ENCODE measurements at places on chromosomes 2 and 18.

GRCh38 chr2:136137982-136138381, 20.0 kb upstream of the CXCR4 start:
- DNase-seq = peak; percentile 22

GRCh38 chr2:39215545-39215944, 28.2 kb downstream of the CDKL4 start:
- peak; percentile 6 for DNase-seq

DNA sequence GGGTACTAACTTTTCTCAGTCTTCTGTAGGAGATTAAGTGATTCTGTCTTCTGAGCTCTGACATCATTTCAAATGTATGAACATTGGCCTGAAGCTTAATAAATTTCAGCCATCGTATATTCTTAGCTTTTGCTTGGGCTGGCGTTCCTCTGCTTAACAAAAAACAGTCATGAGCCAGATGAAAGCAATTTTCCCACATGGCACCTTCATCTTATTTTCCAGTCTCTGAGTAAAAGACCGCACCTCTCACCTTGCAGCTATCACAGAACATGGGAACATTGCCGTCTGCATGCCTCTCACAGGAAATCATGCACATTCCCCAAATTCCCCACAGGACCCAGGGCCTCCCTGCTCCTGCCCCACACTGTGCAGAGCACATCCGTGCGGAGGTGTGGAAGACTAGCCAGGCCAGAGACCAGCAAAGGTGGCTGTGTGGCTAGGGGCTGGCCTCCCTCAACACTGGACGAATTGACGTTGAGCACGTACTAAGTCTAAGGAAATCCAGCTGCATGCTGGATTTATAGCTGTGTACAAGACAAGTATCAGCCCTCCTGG, 531.8 kb upstream of the ID2 start:
- DNase-seq = no peak

DNA sequence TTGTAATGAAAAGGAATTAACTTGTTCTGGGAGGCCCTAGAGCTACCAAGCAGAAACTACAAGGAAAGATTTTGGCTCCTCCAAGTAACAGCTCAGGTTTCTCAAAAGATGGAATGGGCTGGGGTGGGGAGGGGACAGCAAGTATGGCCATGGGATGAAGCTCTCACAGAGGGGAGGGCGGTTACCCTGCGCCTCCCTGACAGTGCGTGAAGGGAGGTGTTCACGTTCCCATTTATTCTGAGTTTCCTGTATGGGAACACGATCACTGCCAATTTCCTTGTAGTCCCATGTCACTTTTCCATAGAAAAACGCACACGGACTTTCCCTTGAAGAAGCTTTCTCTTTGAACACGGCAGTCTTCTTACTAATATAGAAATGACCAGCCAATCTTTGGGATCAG, 17.0 kb downstream of the CDC42EP3 start:
- no peak for DNase-seq

- no peak for DNase-seq
These were observed 791.3 kb upstream of the CHAC2 start for GRCh38 chr2:52976143-52976949.

DNA sequence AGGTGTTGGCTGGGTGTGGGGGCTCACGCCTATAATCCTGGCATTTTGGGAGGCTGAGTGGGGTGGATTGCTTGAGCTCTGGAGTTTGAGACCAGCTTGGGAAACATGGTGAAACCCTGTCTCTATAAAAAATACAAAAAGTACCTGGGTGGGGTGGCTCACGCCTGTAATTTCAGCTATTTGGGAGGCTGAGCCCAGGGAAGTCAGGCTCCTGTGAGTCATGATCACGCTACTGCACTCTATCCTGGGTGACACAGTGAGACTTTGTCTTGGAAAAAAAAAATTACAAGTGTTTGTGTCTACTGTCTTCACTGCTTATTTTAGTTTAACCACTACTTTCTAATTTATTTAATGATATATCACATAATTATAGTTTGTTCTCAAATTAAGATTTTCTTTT, 62.7 kb upstream of the DOCK10 start:
- DNase-seq = no peak

GRCh38 chr2:112583497-112584133, 794 bp upstream of the CHCHD5 start:
- peak; percentile 51 for DNase-seq

DNA sequence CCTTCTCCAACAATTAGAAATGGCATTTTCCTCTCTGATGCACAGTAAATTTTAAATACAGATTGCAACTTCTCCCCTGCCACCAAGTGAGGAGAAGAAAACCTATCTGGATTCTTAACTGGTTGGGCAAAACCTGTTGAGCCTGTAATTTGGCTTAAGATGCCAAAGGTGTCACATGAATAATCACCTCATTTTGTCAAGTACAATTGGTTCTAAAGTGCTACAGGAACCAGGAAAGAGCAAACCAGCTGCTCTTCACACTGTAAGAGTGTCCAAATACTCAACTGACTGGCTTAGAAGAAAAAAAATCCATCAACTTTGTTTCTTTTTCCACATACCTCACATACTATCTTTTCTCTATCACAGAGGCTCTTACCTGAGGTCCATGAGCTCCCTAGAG, 35.4 kb downstream of the NPC1 start:
- DNase-seq = no peak

DNA sequence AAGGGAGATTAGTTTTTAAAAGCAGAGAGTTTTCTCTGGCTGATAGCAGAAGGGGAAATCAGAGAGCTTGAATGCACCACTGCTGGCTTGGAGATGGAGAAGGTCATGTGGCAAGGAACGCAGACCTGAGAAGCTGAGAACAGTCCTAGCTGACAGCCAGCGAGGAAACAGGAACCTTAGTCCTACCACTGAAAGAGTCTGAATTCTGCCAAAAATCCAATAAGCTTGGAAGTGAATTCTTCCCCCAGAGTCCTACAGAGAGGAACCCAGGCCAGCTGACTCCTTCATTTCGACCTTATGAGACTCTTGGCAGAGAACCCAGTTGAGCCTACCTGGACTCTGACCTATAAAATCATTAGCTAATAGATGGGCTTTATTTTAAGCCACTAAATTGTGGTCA, 371.9 kb upstream of the TNP1 start:
- no peak for DNase-seq

DNA sequence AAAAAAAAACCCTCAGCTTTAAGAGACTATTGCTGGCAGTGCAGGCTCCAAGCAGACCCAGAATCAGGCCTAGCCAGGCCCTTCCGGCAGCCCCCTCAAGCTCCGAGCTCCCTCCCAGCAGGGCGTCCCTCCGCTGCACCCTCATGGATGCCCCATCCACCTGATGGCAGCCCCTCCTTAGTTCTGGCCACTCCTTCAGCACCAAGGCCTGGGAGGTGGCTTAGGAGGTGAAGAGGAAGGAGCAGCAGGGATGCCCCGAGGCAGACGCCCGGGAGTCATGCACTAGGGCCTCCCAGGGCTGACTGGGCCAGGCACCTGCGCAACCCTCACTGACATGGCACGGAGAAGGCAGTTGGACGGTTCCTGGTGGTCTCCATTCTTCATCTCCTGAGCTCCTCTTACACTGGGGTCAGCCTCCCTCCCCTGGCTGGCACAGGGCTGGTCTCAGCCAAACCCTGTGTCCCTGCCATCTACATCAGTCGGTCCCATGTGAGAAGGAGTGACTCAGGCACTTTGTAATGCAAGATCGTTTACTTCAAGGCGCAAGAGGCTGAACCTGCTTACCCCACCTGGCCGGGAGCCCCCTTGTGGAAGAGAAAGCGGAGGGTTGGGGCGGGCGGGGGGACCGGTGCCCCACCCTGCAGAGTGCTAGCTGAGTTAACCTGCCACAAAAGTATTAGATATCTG, 53.5 kb upstream of the ID2 start:
- no peak for DNase-seq

DNA sequence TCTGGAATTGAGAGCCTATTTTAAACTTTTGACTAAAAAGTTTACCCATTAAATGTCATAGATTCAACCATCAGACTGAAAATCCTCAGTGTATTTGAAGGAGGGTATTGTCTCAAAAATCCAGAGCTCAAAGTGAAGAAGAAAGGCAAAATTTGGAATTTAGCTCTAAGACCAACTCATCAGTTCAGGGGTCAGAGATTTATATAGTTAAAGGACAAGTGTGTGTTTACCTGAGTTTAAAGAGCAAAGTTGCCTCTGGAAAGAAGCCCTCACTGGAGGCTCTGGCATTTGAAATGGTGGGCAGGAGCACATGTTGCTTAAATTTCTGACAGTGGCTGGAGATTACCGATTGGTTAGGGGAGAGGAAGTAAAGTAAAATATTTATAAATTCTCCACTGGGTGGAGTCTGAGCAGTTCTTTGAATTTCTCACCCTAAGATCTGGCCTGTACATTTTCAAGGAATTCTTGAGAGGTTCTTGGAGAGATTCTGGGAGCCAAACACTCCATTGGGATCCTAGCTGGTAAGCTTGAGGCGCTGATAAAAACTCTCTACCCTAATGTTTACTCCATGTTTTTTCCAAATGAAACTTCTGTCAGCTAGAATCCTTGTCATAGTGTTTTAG, at the start of gene KYNU:
Gene KYNU (plus strand): TSS at position 449 of the 623 bp plus-strand sequence. CDS start 7,704 bp downstream, outside the sequence.
- DNase-seq = peak; percentile 23

DNA sequence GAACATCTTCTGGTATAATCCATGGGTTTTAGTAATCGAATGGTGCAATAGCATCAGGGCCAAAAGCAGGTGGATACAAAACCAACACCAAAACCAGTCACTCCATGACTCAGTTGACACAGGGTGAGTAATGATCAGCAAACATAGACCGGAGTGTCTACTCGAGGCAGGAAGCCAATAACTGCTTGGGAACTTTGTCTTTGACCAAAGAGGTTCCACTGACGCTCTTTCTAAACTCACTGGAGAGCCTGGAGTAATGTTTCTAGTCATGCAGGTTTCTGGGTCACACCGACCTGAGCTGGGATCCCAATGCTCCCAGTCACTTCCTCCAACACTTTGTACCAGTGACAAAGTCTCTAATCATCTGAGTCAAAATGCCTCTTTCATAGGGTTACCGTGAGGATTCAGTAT, 30.9 kb downstream of the MREG start:
- DNase-seq = no peak

- no peak for DNase-seq
These were observed 50.8 kb upstream of the FANCL start for GRCh38 chr2:58291726-58292438.

GRCh38 chr2:106038601-106039375, 155.3 kb downstream of the UXS1 start:
- DNase-seq = no peak

GRCh38 chr2:207167099-207167923, 1.6 kb upstream of the KLF7 start:
- DNase-seq = no peak

DNA sequence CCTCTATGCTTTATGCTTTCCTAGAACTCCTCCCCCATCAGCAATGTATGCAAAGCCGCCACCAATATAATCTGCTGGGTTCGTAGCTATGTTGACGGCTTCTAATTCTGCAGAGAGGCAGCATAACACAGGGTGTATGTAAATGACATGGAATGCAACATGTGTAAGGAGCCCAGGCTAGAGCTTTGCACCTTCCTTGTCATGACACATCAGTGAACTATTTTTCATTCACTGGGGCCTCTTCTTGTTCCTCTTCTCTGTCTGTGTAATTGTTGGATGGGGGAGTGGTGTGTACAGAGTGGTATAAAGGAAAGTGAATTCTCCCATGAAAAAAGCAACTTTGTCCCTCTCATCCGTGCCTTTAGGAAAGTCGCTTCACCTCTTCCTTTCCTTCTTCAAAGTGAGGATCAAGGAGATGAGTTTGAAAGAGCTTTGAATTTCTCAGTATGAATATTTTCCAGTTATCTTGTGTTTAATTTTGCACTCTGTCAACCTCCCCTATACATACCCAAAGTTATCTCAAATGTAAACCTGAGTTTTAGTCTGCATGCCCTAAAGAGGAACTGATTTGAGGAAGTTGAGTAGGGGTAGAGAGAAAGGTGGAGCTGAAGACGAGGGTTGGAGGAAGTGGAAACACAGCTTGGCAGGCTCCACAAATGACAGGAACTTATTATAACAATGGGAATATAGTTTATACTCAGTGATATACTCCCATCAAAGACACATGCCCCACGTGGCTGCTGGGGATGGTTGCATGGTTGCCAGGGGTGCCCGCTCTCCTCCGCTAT, 74.9 kb upstream of the ARL4C start:
- DNase-seq = no peak

- no peak for DNase-seq
These were observed 123.9 kb upstream of the FAM136A start for GRCh38 chr2:70425682-70426301.

- DNase-seq = no peak
These were observed 327.9 kb downstream of the LPIN1 start for GRCh38 chr2:12074126-12074844.

DNA sequence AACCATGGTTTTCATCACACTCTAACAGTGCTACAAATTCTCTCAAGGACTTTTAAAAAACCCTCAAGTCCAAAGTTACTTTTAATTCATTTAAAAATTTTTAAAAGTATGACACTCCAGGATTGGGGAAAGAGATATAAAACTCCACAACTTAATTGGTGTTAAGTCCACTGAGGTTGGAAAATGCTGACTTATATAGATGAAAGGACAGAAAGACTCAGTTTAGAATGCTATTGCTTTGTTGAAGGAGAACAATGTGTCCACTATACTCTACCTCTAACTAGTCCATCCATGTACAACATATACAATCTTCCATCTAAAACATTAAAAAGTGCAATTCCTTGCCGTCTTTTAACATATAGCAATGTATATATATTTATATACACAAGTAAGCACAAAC, 41.2 kb downstream of the CABYR start:
- DNase-seq = no peak

DNA sequence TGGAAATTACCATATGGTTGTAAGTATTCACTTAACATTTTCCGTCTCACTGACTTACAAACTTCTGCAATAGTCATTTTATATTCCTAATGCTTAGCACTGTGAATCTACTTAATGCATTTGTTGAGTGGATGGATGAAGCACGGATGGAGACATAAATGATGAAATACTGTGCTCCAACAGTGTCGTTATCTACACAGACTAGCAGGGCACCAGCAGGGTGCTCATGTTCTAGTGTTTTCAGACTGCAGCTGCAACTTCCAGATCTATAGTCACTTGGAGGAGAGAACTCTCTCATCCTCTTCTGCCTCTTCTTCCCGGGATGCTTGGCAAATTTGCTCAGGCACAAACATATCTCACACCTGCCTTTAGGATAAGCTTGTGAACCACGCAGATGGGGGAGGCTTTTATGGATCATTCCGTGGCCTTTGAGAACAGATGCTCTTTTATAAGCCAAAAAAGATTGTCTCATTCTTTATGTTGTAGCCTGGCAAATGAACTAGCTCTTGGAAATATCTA, 797.7 kb downstream of the MBD2 start:
- DNase-seq = no peak

GRCh38 chr2:105782123-105782522, 37.4 kb downstream of the NCK2 start:
- DNase-seq = peak; percentile 73

DNA sequence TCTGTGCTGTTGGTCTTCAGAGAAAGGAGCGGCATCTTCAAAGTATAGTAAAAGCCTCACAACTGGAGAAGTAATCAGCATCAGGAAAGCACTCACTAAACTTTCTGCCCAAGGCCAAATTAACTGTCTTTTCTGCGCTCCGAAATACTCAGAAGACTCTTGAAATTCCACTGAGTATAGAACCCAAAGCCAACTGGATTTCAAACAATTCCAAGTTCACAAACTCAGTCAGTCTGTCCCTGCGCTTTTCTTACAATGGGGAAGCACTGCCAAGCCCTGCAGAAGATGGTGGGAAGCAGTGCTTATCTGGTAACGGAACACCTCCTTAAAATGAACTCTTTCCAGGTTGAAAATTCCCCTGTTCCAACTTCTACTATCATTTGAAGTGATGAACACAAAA, 193.5 kb downstream of the NCKAP5 start:
- no peak for DNase-seq

- no peak for DNase-seq
These were observed 66.0 kb upstream of the CCDC85A start for GRCh38 chr2:56117764-56118163.

Data from CD4-positive, alpha-beta T cell (primary cell).